H54 (cell line): ENCODE measurements at places on chromosomes 1 and 21.

- DNase-seq, result no peak
These were observed 231.0 kb upstream of the B3GALT2 start for GRCh38 chr1:193417403-193417802.

DNA sequence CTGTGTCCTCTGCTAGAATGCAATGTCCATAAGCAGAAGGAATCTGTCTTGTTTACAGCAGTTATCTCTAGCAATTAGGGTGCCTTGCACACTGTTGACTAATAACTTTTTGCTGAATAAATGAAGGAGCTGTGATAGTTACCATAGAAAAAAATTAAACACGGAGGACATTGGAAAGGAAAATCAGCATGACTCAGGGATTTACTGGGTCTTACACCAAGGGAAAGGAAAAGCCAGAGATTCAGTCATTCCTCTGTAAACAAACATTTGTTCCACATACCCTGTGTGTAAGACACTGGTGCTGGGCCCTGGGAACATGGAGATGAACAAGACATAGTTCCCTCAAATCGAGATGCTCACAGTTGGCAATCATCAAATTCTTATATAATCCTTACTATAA is 183.3 kb downstream of the PTGER3 start:
- no peak for DNase-seq

DNA sequence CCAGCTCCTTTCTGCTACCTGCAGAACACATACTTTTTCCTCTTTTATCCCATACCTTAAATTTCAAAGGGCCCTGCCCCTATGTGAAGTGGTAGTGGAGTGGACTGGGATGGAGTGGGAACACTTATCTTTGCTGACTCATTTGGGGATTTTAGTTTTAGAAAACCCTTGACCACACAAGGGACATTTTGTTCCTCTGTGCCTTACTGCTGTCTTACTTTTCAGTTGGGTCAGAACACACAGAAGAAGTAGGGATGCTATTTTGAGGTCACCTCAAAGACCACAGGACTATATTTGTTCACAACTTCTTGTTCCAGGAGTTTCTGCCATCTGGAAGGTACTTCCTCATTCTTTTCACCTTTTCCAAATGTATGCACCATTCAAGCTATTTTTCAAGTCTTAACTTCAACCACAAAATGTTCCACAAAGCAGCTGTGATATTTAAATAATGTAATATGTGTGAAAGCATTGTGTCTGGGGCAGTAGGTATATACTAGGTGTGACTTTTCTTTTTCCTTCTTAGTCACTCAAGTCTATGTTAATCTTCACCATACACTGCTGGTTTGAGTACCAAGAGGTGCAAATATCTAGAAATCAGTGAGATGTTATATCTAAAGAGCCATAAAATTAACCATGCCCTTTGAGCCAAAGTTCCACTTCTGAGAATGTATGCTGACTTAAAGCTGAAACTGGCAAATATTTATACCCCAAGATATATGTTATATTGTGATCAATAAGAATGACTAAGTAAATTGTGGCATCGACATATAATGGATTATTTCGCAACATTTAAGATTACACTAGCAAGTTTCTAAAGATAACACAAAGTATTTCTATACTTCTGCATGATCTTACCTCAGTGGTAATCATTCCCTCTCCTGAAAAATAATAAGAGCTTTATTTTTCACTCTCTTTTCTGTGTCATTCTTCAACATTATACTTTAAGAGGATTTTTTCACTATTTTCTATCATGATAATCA is 308.5 kb downstream of the MRPL39 start:
- DNase-seq, result no peak

GRCh38 chr1:111487133-111487532 is 13.3 kb downstream of the C1orf162 start:
- DNase-seq, result no peak

GRCh38 chr1:209766051-209766450 is 10.2 kb downstream of the TRAF3IP3 start:
- DNase-seq, result no peak

DNA sequence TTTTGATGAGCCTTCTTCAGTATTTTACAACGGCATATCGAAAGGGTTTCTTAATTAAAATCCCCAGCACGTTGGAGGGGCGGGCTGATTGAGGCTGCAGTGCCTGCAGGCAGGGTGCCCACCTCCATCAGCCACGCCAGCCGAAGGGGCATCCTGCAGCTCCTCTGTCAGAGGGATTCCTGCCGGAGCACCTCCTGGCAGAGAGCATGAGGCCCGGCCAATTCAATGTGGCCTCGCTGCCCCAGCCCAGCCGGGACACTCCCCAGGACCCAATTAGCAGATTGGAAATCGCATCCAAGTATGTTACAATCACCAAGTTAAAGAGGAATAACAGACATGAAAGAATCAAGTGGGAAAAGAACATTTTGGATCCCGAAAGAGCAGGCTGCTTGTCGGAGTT is 216.6 kb downstream of the ST6GALNAC3 start:
- no peak for DNase-seq

GRCh38 chr1:113616156-113616555 is 143.1 kb downstream of the PHTF1 start:
- DNase-seq, result no peak

DNA sequence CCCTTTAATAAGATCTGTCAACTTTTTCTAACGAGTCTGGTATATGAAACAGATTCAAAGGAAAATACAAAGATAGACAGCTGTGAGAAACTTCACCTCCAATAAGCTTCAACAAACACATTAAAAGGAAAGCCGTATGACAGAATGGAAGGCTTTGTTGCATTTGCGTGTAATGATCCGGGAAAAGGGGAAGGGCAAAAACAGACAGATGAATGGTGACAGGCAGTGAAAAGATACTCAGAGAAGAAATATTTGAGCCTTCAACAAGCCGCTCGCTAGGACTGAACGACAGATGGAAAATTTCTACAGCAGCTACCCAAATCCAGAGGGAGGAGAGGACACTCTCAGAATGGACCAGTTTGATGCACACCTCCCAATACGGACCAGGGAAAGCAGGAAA is 14.9 kb downstream of the COPA start:
- no peak for DNase-seq

DNA sequence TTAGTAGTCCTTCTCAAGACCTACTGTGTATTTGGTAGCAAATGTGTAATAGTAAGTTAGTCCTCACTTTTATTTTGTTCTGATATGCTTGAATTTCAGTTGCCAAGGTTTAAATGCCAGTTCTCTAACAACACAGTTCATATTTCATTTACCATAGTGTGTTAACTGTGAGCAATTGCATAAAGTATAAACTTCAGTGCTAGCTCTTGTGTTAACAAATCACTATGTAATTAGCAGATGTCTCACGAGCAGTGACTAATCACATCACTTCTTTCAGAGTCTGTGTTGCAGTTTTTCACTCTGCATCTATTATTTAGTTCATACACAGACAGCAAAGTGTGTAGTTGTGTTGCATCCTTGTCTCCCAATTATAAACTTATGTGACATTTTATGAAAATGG is 47.8 kb downstream of the ZMYM4 start:
- DNase-seq, result no peak
